ENCODE measurements at places on chromosomes 1 and 21.

DNA sequence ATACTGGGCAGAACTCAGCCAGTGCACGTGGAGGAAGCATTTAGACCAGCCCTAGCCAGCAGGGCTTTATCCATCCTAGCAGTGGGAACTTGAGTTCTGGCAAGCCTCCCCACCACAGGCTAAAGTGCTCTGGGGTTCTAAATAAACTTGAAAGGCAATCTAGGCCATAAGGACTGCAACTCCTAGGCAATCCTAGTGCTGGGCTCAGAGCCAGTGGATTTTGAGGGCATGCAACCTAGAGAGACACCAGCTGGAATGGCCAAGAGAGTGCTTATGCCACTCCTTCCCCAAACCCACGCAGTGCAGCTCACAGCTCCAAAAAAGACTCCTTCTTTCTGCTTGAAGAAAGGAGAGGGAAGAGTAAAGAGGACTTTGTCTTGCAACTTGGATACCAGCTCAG lies 70.5 kb upstream of the APOBEC4 start:
- peak; percentile 30 for DNase-seq

GRCh38 chr1:231715816-231716722 lies 89.5 kb downstream of the DISC1 start:
- no peak for DNase-seq

GRCh38 chr1:89274411-89274857 lies 1.8 kb upstream of the GBP5 start:
- DNase-seq, result no peak

DNA sequence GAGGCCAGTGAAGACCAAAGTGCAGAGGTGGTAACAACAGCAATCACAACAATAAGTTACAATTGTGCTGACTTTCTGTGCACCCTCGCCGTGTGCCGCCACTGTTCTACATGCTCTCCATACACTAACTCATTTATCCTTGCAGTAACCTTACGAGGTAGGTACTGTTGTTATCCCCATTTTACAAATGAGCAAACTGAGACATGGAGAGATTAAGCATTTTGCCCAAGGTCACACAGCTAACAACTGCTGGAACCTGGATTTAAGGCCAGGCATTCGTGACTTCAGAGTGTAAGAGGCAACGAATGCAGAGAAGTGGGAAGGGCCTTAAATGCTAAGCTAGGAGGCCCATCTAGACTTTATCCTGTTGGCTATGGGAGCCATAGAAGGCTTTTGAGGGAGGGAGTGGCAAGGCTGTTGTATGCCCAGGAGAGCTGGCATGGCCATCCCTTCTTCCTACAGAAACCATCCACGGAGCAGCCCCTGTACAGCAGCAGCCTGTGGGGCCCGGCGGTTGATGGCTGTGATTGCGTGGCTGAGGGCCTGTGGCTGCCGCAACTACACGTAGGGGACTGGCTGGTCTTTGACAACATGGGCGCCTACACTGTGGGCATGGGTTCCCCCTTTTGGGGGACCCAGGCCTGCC lies 36.6 kb downstream of the AZIN2 start:
- DNase-seq, result no peak

DNA sequence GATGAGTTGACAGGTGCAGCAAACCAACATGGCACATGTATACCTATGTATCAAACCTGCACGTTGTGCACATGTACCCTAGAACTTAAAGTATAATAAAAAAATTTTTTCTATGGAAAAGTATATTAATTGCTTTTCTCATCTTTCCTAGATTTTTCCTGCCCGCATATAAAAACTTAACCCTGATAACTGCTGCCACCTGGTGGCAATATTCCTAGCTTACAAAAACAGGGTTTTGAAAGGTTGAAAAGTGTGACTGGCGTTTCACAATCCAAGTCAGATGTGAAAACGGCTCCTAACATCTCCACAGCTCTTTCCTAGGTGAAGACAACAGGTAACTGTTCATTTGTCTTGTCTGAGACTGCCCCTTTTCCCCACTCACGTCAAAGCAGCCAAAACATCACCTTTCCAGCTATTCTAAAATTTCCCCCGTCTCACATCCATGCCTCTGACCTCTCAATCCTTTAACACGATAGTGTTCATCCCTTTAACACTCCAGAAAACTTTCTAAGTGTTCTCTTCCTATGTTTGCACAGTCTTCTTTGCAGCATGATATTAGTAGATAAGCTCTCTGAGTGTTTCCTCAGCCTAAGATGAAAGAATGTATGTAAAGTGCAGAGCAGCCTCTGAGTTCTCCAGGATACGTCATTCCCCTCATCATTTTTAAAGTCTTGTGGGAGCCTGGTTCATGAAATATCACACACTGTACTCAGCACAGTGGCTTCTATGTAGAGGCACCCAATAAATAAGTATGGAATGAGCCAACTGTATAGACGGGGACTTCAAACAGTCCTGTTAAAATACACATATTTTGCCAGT lies 27.5 kb downstream of the OVGP1 start:
- peak; percentile 63 for DNase-seq

- DNase-seq, result no peak
Measured at GRCh38 chr21:44071359-44072104, 35.7 kb upstream of the PWP2 start.

DNA sequence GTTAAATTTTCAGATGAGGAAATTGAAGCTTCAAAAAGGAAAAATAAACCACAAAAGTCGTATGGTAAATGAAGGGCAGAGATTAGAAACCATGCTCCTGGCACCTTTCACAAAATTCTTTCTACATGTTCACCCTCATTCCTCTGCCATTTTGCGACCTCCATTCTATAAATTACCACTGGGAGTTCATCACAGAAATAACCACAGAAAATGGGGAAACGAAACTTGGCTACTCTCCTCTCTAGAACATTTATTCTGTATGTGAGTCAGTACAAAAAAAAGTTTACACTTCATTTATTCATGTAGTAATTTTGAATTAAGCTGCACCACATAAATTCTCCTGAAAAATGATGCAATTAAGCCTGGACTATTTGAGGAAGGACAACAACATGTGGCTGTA lies 320.9 kb upstream of the C1orf87 start:
- DNase-seq, result no peak
